ENCODE measurements at places on chromosomes 13 and 19.
A peak's percentile ranks its signal among the peaks of the same experiment; 100 is the strongest.

GRCh38 chr13:44318161-44318560 is 55.5 kb upstream of the SERP2 start:
- DNase-seq, result peak; percentile 50

DNA sequence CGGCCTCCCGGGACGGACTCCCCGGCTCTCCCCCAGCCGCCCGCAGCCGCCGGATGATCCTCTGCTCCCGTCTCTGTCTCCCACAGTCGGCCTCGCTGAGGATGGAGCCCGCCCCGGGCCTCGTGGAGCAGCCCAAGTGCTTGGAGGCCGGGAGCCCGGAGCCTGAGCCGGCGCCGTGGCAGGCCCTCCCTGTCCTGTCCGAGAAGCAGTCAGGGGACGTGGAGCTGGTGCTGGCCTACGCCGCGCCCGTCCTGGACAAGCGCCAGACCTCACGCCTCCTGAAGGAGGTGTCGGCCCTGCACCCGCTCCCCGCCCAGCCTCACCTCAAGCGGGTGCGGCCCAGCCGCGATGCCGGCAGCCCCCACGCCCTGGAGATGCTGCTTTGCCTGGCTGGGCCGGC is 6.8 kb downstream of the ADAT3 start:
- DNase-seq, result no peak

GRCh38 chr19:2983351-2984214 is 6.2 kb downstream of the TLE6 start:
- DNase-seq, result peak; percentile 63

GRCh38 chr13:75505327-75505726 is 23.4 kb upstream of the TBC1D4 start:
- no peak for DNase-seq

GRCh38 chr19:17448131-17448967 is at the start of gene TMEM221:
TSS of gene TMEM221 (minus strand) at chr19:17448668. CDS start at chr19:17448462, 206 bp downstream.
- DNase-seq, result peak; percentile 31

GRCh38 chr13:39102981-39103490 is 64.8 kb downstream of the NHLRC3 start:
- DNase-seq, result no peak

DNA sequence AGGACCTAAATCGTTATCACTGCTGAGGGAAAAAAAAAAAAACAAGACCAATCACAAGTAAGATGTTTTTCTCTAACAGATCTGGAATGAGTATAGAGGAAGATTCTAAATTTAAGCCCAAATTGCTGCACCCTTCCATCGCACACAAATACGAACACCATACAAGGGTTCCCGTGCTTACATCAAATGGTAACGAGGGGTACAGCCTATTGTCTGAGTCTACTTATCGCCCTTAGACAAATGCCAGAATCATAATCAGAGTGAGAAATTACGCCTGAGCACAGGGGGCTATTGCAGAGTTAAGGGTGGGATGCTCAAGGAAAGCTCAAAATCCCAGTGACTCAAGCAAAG is 603 bp downstream of the ZC3H13 start:
- no peak for DNase-seq

GRCh38 chr19:11300811-11301120 is 4.8 kb downstream of the TSPAN16 start:
- no peak for DNase-seq

DNA sequence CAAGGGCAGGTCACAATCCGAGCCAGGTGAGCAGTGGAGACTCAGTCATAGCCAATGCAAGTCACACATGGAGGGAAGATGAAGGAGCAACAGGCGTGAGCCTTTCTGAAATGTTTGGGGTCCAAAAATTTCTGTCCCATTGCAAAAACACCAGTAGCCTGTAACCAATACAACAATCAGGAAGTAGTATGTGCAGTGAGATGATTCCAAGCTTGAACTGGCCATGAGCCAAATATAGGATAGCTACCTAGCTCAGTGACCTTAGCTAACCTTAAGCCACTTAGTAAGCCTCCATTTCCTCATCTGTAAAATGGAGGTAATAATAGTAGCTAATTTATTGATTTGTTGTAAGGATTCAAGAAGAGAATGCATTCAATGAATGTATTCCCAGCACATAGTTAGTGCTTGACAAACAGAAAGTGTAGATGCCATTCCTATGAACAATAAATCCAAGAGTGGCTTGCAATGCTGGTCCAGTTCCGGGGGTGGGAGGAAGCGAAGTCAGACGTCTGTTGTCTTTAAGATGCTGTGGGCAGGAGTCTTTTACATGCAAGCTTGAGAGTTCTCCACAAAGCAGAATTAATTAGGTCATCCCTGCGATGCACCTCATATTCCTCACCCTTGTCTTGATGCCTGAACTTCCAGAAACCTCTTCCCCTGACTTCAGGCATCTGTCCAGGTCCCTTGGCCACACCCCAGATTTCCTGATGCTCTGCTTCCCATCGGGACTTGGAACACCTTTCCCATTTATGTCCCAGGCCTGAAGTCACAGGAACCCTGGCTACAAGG is 195.7 kb upstream of the UBL3 start:
- DNase-seq, result peak; percentile 92

- no peak for DNase-seq
Measured at GRCh38 chr13:74052402-74052928, 81.7 kb downstream of the KLF12 start.

- DNase-seq, result no peak
Measured at GRCh38 chr13:85661675-85662074, 137.5 kb downstream of the SLITRK6 start.

DNA sequence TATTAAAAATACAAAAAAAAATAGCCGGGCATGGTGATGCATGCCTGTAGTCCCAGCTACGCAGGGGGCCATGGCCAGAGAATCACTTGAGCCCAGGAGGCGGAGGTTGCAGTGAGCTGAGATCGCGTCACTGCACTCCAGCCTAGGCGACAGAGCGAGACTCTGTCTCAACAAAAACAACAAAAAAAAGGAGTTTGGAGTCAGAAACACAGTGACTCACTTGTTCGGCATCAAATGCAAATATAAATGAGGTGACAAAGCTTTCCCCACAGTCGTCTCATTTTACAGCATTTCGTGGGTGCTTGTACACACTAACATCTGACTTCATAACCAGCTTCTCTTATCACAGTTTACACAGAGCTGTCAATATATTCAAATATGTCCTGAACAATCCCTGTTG is 11.0 kb downstream of the ZNF665 start:
- DNase-seq, result peak; percentile 82

- DNase-seq, result no peak
Measured at GRCh38 chr19:48676487-48676886, 3.7 kb upstream of the NTN5 start.

- DNase-seq, result no peak
Measured at GRCh38 chr13:27267596-27267995, 3.0 kb upstream of the RASL11A start.

Measured in fibroblast of skin of back (primary cell).